B cell (primary cell): ENCODE measurements at places on chromosomes 6 and 20. TPM values are rescaled to one million over a fixed set of nuclear protein-coding genes. Genes with fewer than 3 reads are reported as not detected.

DNA sequence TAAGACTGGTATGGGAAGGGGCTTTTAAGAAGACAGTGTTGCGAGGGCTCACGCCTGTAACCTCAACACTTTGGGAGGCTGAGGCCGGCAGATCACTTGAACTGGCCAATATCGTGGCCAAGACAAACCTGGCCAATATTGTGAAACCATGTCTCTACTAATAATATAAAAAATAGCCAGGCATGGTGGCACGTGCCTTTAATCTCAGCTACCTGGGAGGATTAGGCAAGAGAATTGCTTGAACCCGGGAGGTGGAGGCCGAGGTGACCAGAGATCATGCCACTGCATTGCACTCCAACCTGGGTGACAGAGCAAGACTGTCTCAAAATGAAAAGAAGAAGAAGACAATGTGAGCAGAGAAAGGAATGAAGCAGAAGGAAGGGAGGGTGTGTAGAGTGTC, 242.2 kb downstream of the TSHZ2 start:
- peaks cover 4% of the 10 kb centered on the region for H3K4me1 ChIP-seq
- no peak overlapping the region for H3K27ac ChIP-seq
- no peak overlapping the region for H3K4me3 ChIP-seq
- no peaks in the 10 kb centered on the region for H3K36me3 ChIP-seq
- H3K27me3 ChIP-seq, result no peaks in the 10 kb centered on the region

- H3K27ac ChIP-seq, result no peak overlapping the region
- H3K4me3 ChIP-seq, result no peak overlapping the region
- no peaks in the 10 kb centered on the region for H3K27me3 ChIP-seq
- DNase-seq, result no peak
- H3K4me1 ChIP-seq, result peaks cover 4% of the 10 kb centered on the region
These were observed 250.9 kb downstream of the HIVEP2 start for GRCh38 chr6:142694054-142694453.

GRCh38 chr6:121560476-121560875, 125.0 kb downstream of the GJA1 start:
- no peak overlapping the region for H3K4me3 ChIP-seq
- H3K36me3 ChIP-seq, result no peaks in the 10 kb centered on the region
- no peaks in the 10 kb centered on the region for H3K4me1 ChIP-seq
- H3K27me3 ChIP-seq, result no peaks in the 10 kb centered on the region

AFG1L gene
- polyA plus RNA-seq, result 1.7 and 1.8 TPM in 2 replicates

GRCh38 chr6:40671694-40672050, 84.5 kb upstream of the LRFN2 start:
- no peaks in the 10 kb centered on the region for H3K36me3 ChIP-seq
- no peak for DNase-seq
- no peak overlapping the region for H3K27ac ChIP-seq
- no peaks in the 10 kb centered on the region for H3K4me1 ChIP-seq
- no peak overlapping the region for H3K4me3 ChIP-seq

- H3K4me3 ChIP-seq, result peak within 1 kb of the TSS; percentile 34
- H3K4me1 ChIP-seq, result peaks cover 20% of the 10 kb centered on the region
- H3K27me3 ChIP-seq, result peaks cover 35% of the 10 kb centered on the region
These were observed at the start of gene TPBG for GRCh38 chr6:82363428-82364086. Gene TPBG (plus strand): TSS chr6:82363817. CDS start chr6:82364962, 1,145 bp downstream.

GRCh38 chr6:167944130-167944529, 53.3 kb upstream of the KIF25 start:
- H3K36me3 ChIP-seq, result no peaks in the 10 kb centered on the region
- DNase-seq, result no peak
- H3K27me3 ChIP-seq, result no peaks in the 10 kb centered on the region
- H3K4me3 ChIP-seq, result no peak overlapping the region
- H3K4me1 ChIP-seq, result no peaks in the 10 kb centered on the region
- H3K27ac ChIP-seq, result no peak overlapping the region

BMP2 gene
- polyA plus RNA-seq, result not detected in 2 replicates

DNA sequence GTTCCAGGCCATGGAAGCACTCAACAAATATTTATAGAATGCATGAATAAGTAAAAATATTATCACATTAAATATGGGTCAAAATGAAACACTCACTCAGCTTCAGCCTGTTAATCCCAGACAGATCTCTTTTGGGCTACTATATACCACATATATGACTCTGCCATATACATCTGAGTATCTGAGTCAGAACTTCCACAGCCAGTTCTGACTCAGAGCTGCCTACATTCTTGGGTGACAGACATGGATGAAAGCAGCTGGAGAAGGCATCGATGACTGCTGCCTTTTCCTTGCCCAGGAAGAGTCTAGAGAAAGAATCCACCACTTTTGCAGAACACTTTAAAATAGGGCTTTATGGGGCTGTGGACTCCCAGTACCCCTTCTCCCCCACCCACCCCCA, 11.5 kb upstream of the PDYN start:
- peaks cover 11% of the 10 kb centered on the region for H3K27me3 ChIP-seq
- no peaks in the 10 kb centered on the region for H3K4me1 ChIP-seq
- no peaks in the 10 kb centered on the region for H3K36me3 ChIP-seq

- DNase-seq, result no peak
- H3K27me3 ChIP-seq, result no peaks in the 10 kb centered on the region
- no peak overlapping the region for H3K4me3 ChIP-seq
These were observed 74.5 kb upstream of the ZNF184 start for GRCh38 chr6:27547157-27548075.

DNA sequence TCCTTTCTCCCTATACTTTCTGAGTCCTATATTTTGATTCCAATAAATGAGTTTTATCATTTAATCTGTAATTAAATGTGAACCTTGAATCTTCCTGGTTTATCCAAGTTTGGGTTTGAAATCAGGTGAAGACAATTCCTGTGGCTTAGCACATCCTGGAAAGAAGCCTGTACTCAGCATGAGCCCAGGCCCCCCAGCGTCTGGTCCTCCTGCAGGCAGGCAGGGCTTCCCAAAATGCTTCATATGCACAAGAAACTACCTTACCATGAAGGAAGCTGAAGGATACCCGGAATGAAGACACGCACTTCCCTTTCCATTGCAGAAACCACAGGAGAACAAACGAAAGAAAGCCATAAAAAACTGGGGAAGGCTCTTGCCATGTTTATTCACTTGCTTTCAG, 157.4 kb upstream of the PDE10A start:
- no peak overlapping the region for H3K4me3 ChIP-seq
- peaks cover 5% of the 10 kb centered on the region for H3K27me3 ChIP-seq
- DNase-seq, result no peak
- H3K36me3 ChIP-seq, result no peaks in the 10 kb centered on the region
- no peak overlapping the region for H3K27ac ChIP-seq

- H3K4me1 ChIP-seq, result peaks cover 33% of the 10 kb centered on the region
- peak within 1 kb of the TSS; percentile 100 for H3K27ac ChIP-seq
- H3K36me3 ChIP-seq, result no peaks in the 10 kb centered on the region
- H3K4me3 ChIP-seq, result peak within 1 kb of the TSS; percentile 98
- no peaks in the 10 kb centered on the region for H3K27me3 ChIP-seq
These were observed at the start of gene CDKN1A for GRCh38 chr6:36678488-36679042. Gene CDKN1A (plus strand): TSS chr6:36678714. CDS start chr6:36684102, 5,388 bp downstream.

STMND1 gene
- not detected in 2 replicates for polyA plus RNA-seq

GRCh38 chr6:30319146-30319835, 7.4 kb upstream of the TRIM39 start:
- peaks cover 16% of the 10 kb centered on the region for H3K4me1 ChIP-seq
- H3K36me3 ChIP-seq, result no peaks in the 10 kb centered on the region
- H3K27ac ChIP-seq, result no peak overlapping the region
- no peak for DNase-seq
- H3K4me3 ChIP-seq, result no peak overlapping the region

RBM38 gene
- 198 and 378 TPM in 2 replicates for polyA plus RNA-seq

C6orf163 gene
- polyA plus RNA-seq, result 0.57 and 1.1 TPM in 2 replicates

GRCh38 chr6:76742919-76743318, 670.5 kb upstream of the IMPG1 start:
- DNase-seq, result no peak
- no peak overlapping the region for H3K27ac ChIP-seq
- H3K27me3 ChIP-seq, result no peaks in the 10 kb centered on the region
- no peaks in the 10 kb centered on the region for H3K36me3 ChIP-seq
- no peak overlapping the region for H3K4me3 ChIP-seq

DNA sequence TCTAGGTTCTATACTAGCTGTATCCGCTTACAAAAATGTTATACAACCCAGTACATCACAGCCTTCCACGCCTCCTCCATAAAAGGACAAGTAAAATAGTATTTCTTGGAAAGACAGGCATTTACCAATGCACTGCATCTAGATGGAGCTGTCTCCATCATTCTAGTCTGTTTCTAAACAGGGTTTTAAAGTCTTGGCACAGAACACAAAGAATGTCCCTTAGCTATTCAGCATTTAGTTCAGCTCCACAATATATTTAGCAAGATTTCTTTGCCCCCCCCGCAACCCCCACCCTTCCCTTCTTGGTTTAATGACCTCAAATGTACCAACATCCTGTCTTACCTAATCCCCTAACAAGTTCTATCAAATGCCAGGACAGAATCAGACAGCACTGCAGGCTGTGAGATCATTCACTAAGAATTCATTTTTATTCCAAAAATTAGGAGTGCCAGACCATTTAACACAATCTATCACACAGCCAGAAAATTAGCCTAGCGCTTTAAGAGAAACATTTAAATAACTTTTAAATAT, 198.6 kb downstream of the BACH2 start:
- H3K27me3 ChIP-seq, result no peaks in the 10 kb centered on the region
- no peak overlapping the region for H3K27ac ChIP-seq
- H3K36me3 ChIP-seq, result peaks cover 5% of the 10 kb centered on the region
- DNase-seq, result no peak
- H3K4me3 ChIP-seq, result no peak overlapping the region

- H3K4me1 ChIP-seq, result peaks cover 5% of the 10 kb centered on the region
- no peaks in the 10 kb centered on the region for H3K36me3 ChIP-seq
- no peak overlapping the region for H3K4me3 ChIP-seq
- H3K27me3 ChIP-seq, result no peaks in the 10 kb centered on the region
These were observed 9.7 kb downstream of the BEND3 start for GRCh38 chr6:107105511-107106116.

DNA sequence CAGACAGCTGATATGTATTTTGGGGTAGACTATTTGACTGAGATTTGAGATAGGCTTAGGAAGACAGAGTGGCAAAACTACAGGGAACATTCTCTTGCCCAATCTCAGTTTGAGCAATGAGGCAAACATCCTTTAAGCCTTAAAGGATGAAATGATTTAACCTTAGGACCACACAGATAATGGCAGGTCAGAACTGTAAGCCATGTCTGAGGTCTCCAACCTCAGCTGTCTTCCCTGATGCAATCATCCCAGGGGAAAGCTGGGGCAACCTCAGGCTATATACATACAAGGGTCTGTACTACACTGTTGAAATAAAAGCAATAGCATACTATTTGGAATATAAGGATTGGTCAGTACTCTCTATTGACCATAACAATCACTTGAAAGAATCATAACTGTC, 83.8 kb upstream of the NUP153 start:
- no peaks in the 10 kb centered on the region for H3K4me1 ChIP-seq
- no peak overlapping the region for H3K27ac ChIP-seq
- H3K36me3 ChIP-seq, result peaks cover 4% of the 10 kb centered on the region
- DNase-seq, result no peak

FAM209A gene
- 4.8 and 5.5 TPM in 2 replicates for polyA plus RNA-seq

- H3K27me3 ChIP-seq, result peaks cover 10% of the 10 kb centered on the region
- DNase-seq, result peak; percentile 2
- no peaks in the 10 kb centered on the region for H3K36me3 ChIP-seq
- H3K27ac ChIP-seq, result no peak within 1 kb of the TSS
- peak within 1 kb of the TSS; percentile 12 for H3K4me3 ChIP-seq
- H3K4me1 ChIP-seq, result peaks cover 7% of the 10 kb centered on the region
These were observed at the start of gene MACROD2 for GRCh38 chr20:13995086-13995665. Gene MACROD2 (plus strand): TSS chr20:13995516.

TCEA2 gene
- 56.9 and 63.9 TPM in 2 replicates for polyA plus RNA-seq

RIPPLY2 gene
- polyA plus RNA-seq, result not detected in 2 replicates

DNA sequence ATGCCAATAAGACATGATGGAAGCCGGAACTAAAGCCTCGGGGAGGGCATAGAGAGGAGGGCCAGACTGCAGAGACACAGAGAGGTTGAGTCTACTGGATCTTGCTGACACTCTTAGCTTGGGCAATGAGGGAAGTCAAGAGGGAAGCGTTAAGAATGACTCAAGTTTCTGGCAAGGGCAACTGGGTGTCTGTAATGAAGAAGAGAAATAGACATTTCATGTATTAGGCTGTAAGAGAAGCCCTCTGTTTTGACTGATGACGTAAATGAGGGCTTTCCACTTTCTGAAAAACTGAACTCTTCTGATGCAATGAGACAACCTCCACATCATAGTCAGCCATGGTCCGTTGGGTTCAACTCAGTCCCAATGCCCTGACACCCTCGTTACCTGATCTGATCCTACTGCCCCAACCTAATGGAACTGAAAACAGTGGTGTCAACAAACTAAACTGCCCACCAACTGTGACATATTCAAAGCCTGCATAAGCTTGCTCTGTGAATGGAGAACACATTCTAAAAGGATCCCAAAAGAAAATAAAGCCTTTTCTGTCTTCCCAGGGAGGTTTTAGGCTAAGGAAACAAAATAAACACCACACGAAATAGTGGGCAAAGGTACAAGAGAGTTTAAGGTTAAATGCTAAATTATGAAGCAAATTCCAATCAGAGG, 45.8 kb upstream of the PNRC1 start:
- no peaks in the 10 kb centered on the region for H3K4me1 ChIP-seq
- H3K4me3 ChIP-seq, result no peak overlapping the region
- no peak overlapping the region for H3K27ac ChIP-seq
- peaks cover 2% of the 10 kb centered on the region for H3K27me3 ChIP-seq
- no peak for DNase-seq
- H3K36me3 ChIP-seq, result no peaks in the 10 kb centered on the region

DNA sequence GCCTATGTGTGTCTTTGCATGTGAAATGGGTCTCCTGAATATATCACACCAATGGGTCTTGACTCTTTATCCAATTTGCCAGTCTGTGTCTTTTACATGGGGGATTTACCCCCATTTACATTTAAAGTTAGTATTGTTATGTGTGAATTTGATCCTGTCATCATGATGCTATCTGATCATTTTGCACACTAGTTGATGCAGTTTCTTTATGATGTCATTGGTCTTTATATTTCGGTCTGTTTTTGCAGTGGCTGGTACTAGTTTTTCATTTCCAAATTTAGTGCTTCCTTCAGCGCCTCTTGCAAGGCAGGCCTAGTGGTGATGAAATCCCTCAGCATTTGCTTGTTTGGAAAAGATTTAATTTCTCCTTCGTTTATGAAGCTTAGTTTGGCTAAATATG, 555.2 kb upstream of the BTBD3 start:
- no peaks in the 10 kb centered on the region for H3K27me3 ChIP-seq
- DNase-seq, result no peak
- no peaks in the 10 kb centered on the region for H3K4me1 ChIP-seq
